ENCODE measurements at places on chromosomes 2 and 18.

- DNase-seq: no peak
Observed at GRCh38 chr2:33144243-33144642, 197.5 kb downstream of the LTBP1 start.

DNA sequence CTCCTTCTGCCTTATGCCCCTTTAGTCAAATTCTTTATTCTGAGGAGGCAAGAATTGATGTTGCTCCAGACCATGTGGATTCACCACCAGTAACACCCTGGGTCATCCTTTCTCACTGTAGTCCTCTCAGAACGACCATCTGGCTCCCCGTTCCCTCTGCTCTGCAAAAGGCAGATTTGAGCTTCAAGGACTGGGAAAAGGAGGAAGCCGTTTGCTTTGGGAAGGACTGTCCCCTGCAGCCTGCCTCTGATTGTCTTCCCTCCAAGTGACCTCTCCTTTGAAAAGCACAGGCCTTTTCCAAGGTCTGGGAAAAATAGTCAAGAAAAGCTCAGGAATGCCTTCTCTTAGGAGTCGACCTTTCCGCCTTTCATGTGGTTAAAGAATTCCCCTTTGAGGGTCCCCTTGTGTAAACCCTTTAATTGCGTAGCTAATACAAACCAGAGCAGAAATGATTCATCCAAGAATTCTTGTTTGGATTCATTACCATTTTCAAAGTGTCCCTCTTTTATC, 130.1 kb upstream of the COPS8 start:
- DNase-seq: no peak

DNA sequence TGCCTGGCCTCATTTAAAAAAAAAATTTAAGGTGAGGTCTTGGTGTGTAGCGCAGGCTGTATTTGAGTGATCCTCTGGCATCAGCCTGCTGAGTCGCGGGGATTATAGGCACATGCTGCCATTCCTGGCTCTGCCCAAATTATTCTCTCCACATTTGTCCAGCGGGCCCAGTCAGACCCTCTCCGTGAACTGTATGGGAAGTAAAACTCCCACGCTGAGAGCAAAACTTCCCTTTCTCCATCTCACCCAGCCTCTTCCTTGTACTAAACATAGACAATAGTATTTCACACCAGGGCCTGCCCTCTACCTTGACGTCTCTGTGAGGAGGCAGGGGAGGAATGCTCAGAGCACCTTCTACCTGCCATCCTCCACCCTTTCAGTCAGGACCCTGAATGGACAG, 37.0 kb downstream of the EIF4E2 start:
- DNase-seq: no peak

- no peak for DNase-seq
Observed at GRCh38 chr2:154693741-154694340, 4.7 kb upstream of the KCNJ3 start.

GRCh38 chr2:85312404-85312803, 15.4 kb downstream of the TGOLN2 start:
- DNase-seq: no peak

GRCh38 chr18:60082790-60083189, 183.0 kb downstream of the PMAIP1 start:
- no peak for DNase-seq

- no peak for DNase-seq
Observed at GRCh38 chr2:186572705-186573104, 17.2 kb upstream of the ITGAV start.

GRCh38 chr18:32478317-32478716, 7.6 kb upstream of the GAREM1 start:
- no peak for DNase-seq

DNA sequence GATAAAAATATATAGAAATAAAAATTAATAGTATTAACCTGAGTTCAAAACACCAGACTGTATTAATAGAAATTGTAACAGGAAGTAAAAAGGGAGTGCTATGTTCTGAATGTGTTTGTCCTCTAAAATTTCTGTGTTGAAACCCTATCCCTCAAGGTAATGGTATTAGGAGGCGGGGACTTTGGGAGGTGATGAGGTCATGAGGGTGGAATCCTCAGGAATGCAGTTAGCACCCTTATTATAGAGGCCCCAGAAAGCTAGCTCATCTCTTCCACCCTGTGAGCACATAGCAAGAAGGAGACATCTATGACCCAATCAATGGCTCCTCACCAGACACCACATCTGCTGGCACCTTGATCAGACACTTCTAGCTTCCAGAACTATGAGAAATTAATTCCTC, 124.5 kb downstream of the CMPK2 start:
- no peak for DNase-seq

DNA sequence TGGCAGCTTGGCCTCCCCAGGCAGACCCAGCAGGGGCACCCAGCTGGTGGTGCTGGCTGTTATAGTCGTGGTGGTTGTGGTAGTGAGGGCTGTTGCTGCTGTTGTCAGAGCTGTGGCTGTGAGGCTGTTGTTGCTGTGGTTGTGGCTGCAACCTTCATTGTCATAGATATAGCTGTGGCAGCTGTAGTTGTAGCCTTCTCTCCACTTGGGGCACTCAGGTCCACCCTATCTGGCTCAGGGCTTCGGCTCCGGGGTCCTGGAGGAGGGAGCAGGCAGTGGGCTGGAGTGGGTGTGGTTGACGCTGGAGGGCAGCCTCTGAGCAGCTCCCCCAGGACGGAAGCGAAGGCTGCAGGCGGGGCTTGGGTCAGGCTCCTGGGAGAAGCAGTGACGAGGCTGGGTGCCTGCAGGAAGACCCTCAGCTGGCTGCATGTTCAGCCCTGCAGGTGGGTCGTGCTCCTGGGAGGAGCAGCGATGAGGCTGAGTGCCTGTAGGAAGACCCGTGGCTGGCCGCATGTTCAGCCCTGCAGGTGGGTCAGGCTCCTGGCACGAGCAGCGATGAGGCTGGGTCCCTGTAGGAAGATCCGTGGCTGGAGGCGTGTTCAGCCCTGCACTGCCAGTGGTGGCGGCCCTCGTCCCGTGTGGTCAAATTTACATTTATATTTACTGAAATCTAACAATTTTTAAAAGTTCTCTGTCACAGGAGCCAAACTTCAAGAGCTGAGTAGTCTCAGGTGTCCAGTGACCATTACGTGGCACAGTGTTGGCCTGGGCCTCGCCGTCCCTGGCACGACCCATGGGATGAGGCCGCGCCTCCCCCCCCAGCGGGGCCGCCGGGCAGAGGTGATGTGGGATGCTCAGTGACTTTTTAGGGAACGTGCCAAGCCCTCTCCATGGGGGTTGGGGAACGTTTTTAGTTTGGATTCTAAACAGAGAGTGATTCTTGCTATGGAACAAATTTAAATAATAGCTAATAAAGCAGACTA, 79.2 kb upstream of the PXDN start:
- DNase-seq: no peak

DNA sequence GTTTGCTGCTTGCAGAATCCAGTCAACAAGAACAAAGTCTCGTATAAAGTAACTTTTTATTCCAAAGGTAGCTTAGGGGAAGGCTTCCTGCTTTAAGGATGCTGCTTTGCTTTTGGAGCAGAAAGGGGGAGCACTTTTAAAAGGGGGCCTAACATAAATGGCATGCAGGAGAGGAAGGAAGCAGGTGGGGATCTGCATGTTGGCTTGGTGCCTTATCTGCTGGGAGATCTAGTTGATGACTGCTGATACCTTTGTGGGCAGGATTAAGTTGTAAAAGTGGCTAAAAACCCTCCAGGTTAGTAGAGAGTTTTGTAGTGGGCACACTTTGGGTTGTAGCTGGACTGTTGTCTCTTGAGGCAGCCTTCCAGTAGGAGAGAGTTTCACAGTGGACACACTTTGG, 22.5 kb downstream of the UBR3 start:
- no peak for DNase-seq

DNA sequence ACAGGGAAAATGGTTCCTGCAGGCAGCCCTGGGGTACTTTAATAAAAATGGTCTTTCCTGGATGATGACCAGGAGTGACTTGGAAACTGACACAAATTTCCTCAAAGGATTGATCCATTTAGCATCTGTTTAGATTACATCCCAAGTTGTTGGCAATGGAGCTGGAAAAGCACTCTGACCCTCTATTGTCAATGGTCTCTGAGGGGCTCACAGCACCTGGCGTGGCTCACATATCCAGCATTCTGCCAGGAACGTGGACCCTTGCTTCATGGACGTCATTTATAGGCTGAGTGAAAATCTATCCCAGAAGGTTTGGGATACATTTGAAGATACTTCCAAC, 43.8 kb downstream of the SERTAD2 start:
- no peak for DNase-seq

DNA sequence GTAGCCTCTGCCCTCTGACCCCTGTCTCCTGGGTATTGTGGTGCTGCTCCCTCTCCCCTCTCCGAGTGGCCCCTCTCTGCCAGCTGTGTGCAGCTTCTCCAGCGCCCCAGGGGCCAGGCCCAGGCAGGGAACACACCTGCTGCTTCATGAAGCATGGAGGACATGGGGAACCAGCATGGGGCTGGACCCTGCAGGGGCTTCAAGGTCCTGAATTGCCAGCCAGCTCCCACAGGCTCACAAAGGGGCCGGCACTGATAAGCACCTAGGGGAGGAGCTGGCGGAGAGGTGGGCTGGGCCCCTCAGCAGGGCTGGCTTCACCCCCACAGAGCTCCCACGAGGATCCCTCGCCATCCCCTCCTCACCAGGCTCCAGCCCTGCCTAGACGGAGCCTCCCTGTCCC, 77.4 kb upstream of the GPC1 start:
- no peak for DNase-seq

GRCh38 chr2:833180-833579, 117.5 kb upstream of the SNTG2 start:
- DNase-seq: no peak

GRCh38 chr2:46643493-46643892, 164.1 kb downstream of the TMEM247 start:
- DNase-seq: no peak

DNA sequence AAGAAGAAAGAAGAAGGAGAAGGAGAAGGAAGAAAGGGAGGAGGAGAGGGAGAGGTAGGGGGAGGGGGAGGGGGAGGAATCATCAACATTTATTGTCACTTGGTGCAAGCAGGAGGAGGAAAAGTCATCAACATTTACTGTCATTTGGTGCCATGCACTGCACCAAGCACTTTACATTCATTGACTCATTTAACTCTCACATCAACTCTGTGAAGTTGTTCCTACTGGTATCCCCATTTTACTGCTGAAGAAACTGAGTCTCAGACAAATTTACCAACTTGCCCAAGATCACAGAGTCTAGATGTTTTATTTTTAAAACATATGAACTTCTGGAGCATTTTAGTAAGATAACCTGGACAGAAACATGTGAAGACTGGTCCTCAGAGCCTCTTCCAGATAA, 46.7 kb upstream of the NEB start:
- no peak for DNase-seq

DNA sequence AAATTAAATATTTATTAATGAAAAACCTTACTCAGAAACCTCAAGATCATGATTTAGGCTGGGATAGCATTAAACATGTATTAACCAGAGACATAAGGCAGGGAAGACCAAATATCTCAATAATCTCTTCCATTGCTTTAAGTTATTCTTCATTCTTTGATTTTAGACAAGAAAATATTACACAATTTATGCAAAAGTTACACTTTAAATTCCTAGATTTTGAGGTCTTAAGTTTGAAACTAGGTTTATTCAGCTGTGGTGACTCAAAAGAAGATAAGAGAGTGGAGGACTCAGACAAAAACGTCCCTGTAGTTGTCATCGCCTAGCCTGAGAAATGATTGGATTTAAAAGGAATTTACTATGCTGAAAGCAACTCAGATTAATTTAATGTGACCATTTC, 1110.3 kb downstream of the DPP10 start:
- no peak for DNase-seq

DNA sequence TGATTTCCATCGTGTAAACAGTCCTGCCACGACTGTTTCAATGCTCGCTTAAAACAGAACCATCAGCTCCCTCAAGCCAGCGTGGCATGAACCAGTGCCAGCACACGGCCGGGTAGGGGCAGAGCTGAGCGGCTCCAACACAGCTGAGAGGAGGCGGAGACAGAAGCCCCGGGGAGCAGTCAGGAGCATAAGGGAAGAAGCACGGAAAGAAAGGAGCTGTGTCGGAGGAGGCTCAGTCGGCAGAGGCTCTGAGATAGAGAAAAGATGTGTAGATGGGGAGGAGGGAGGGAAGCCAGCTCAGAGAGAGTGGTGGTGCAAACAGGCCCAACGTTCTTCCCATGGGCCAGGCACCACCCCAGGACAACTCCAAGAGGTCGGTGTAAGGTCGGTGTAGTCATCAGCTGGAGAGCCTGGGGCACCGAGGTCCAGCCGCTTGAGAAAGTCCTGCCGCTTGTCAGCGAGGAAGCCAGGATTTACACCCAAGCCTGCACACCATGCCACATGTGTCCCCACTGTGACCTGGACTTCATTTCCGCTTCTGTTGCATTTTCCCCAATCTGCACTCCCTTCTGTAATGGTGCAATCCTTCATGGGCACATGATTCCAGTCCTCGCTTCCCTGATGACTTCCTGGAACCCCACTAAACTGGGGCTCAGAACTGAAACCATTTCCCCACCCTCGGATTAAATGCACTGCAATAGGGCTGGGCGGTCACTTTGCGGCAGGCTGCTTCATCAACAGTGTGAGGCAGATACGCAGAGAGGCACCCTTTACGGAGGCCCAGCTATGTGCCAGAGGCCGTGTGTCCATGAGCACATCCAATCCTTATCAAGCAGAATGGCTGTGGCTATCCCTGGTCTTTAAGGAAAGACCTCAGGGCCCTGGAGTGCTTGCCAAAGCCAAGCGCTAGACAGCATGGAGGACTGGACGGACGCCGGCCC, 43.5 kb downstream of the CYP27C1 start:
- DNase-seq: no peak

DNA sequence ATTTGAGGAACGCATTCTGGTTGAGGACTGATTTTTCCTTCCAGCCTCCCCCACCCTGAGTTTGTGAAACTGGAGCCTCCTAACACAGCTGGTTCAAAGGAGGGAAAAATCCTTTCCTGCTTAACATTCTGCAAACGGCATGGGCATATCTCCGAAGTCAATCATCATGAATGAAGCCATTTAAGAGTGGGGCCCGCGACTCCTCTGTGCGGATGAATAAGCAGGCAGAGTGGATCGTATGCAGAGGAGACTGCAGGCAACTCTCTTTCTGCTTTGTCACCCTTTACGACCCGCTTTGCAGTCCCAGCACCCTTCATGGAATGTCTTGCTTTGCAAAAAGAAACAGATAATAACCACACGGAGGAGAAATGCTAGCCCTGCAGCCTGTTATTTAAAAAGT, 305.2 kb downstream of the CLIP4 start:
- no peak for DNase-seq

DNA sequence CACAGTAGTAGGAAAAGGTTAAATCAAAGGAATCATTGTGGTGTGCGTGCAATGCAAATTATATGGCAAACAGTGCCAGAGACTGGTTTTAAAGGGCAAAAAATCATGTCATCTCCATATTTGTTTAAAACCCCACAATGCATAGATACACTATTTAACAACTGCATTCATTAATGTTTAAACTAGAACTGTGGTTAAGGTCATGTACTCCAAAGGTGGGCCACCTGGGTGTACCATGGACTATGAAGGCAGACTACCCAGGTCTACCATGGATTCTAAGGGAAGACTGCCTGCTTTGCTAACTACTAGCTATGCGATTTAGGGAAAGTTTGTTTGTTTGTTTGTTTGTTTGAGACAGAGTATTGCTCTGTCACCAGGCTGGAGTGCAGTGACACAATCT, 356.3 kb downstream of the ZEB2 start:
- DNase-seq: no peak
